Left ventricle myocardium superior (tissue), 1 donor: ENCODE measurements at places on chromosomes 11 and 22. TPM values are rescaled to one million over a fixed set of nuclear protein-coding genes. Genes with fewer than 3 reads are reported as not detected.

NPAS4 gene
- not detected for total RNA-seq

ADM2 gene
- not detected for total RNA-seq

GPHA2 gene
- total RNA-seq: not detected

PANX2 gene
- total RNA-seq: 0.40 TPM

VPREB3 gene
- 0.97 TPM for total RNA-seq

OR52A1 gene
- total RNA-seq: not detected

BAD gene
- total RNA-seq: 98.7 TPM

CD248 gene
- total RNA-seq: 11.1 TPM

CCDC81 gene
- 0.25 TPM for total RNA-seq

RASL10A gene
- total RNA-seq: 1.2 TPM

BAIAP2L2 gene
- total RNA-seq: 0.15 TPM

OR51B5 gene
- not detected for total RNA-seq

HTR3B gene
- not detected for total RNA-seq

SUN2 gene
- 109 TPM for total RNA-seq

ARAP1 gene
- total RNA-seq: 58.9 TPM

OR10D3 gene
- total RNA-seq: not detected

TNNT3 gene
- total RNA-seq: 46.1 TPM

FDXACB1 gene
- 1.3 TPM for total RNA-seq

FIBP gene
- total RNA-seq: 44.9 TPM

HINFP gene
- 12.8 TPM for total RNA-seq

OR8D2 gene
- total RNA-seq: not detected

UNC93B1 gene
- total RNA-seq: 7.6 TPM

BTG4 gene
- not detected for total RNA-seq

MUC5AC gene
- not detected for total RNA-seq

EIF4G2 gene
- 739 TPM for total RNA-seq

LRRC4C gene
- total RNA-seq: 0.57 TPM

OR52E6 gene
- not detected for total RNA-seq

INCENP gene
- total RNA-seq: 11.6 TPM

SMIM35 gene
- not detected for total RNA-seq

MN1 gene
- total RNA-seq: 5.3 TPM

ABTB2 gene
- total RNA-seq: 12.1 TPM

SH3BP1 gene
- 2.7 TPM for total RNA-seq

SAA2 gene
- total RNA-seq: 2.8 TPM

IL17REL gene
- total RNA-seq: not detected

C11orf91 gene
- total RNA-seq: not detected

APOA4 gene
- not detected for total RNA-seq

C22orf15 gene
- not detected for total RNA-seq

DKK3 gene
- 657 TPM for total RNA-seq

GLYATL1 gene
- not detected for total RNA-seq

CSTF3 gene
- 9.8 TPM for total RNA-seq

SLC22A6 gene
- total RNA-seq: not detected

OR4C46 gene
- not detected for total RNA-seq

TTC9C gene
- total RNA-seq: 15.1 TPM

CDHR5 gene
- total RNA-seq: not detected

CHRM4 gene
- total RNA-seq: not detected

TEX54 gene
- not detected for total RNA-seq

SEC14L2 gene
- total RNA-seq: 0.82 TPM

CABP7 gene
- total RNA-seq: not detected

KRTAP5-10 gene
- not detected for total RNA-seq

OPCML gene
- total RNA-seq: 0.37 TPM
